HCEC 1CT (cell line): ENCODE measurements at places on chromosomes 7 and 10.
A peak's percentile ranks its signal among the peaks of the same experiment; 100 is the strongest.

DNA sequence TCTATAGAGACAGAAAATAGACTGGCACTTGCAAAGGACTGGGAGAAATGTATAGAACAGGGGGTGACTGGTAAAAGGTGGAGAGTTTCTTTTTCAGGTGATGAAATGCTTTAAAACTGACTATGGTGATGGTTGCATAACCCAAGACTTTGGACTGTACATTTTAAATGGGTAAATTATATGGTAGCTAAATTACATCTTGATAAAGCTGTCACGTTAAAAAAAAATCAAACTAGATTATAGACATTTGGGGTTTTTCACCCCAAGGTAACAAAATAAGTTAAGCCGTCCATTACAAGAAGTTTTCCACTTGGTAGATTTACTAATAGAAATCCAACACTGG lies 24.0 kb downstream of the TMEM209 start:
- no peak for DNase-seq

- DNase-seq, result no peak
Observed at GRCh38 chr7:140484479-140484878, 5.2 kb upstream of the MKRN1 start.

DNA sequence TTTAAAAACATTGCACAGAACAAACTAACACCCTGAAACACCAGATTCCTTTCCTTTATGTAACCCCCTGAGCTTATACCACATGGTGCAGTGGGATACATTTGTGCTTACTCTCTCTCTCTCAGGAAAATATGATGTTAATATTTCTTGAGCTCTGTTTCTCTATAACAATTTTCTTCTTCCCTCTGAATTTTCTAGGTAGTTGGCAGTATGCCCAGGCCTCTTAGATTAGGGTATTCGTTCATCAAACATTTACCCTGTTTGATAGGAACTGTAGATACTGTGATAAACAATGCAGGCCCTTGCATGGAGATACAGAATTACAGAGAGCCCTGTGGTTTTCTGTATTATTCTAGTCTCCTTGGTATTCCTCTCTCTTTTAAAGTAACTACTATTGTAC lies 567.8 kb downstream of the IPMK start:
- DNase-seq, result no peak

DNA sequence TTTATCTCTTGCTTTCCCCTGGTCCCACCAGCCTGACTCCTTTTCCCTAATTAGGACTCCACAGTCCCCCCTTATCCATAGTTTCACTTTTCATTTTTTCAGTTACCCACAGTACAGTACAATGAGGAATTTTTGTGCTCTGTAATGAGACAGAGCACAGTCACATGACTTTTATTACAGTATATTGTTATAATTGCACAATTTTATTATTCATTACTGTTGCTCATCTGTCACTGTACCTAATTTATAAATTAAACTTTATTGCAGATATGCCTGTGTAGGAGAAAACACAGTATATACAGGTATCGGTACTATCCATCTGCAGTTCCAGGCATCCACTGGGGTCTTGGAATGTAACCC lies 125.4 kb downstream of the KCNMA1 start:
- peak; percentile 31 for DNase-seq

- peak; percentile 42 for DNase-seq
Observed at GRCh38 chr7:149140831-149141230, 6.4 kb upstream of the ZNF398 start.

GRCh38 chr10:13515467-13515866 lies 13.3 kb downstream of the BEND7 start:
- DNase-seq, result no peak

DNA sequence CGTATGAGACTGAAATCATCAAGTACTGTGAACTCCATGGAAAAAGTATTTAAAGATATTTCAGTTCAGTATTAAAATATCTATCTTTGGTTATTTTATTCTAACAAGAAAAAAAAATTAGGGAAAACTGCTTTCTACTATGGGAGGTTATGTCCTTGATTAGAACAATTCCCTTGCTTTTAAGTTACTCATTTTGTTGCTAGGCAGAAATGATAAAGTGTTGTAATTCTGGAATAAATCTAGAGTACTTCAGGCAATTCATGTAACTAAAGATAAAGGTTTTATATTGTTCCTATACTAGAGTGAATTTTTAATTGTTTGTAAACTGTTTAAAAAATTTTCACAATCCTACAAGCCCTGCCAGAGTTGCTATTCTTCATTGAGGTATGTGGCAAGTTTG lies 92.0 kb downstream of the BBS9 start:
- DNase-seq, result no peak

DNA sequence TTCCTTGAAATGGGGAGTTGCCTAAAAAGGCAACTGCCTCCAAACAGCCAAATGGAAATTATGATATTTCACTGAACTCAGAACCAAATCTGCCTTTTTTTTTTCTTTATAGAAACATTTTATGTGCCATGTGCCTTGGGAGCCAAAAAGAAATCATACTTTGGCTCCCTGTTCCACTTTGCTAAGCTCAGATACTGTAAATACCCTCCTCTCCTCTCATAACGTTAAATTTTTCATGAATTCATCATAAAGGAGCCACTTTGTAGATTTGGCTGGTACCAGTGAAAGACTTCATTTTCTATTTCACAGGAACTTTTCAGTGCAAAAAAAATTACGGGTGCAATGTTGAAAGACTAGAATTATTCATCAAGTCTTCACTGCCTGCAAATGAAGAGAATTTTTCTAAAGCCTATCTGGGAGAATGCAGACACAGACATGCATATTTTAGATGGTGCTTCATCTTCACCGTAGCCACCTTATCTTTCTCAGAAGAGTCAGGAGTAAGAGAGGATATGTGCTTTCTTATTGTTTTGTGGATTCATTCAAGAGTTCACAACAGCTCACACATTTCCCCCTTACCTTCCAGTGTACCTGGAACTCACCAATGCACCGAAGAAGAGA lies 742.3 kb upstream of the GALNT17 start:
- DNase-seq, result no peak

GRCh38 chr10:128438417-128439063 lies 312.3 kb upstream of the MKI67 start:
- DNase-seq, result no peak

- no peak for DNase-seq
Observed at GRCh38 chr10:92550924-92551323, 23.0 kb downstream of the IDE start.

DNA sequence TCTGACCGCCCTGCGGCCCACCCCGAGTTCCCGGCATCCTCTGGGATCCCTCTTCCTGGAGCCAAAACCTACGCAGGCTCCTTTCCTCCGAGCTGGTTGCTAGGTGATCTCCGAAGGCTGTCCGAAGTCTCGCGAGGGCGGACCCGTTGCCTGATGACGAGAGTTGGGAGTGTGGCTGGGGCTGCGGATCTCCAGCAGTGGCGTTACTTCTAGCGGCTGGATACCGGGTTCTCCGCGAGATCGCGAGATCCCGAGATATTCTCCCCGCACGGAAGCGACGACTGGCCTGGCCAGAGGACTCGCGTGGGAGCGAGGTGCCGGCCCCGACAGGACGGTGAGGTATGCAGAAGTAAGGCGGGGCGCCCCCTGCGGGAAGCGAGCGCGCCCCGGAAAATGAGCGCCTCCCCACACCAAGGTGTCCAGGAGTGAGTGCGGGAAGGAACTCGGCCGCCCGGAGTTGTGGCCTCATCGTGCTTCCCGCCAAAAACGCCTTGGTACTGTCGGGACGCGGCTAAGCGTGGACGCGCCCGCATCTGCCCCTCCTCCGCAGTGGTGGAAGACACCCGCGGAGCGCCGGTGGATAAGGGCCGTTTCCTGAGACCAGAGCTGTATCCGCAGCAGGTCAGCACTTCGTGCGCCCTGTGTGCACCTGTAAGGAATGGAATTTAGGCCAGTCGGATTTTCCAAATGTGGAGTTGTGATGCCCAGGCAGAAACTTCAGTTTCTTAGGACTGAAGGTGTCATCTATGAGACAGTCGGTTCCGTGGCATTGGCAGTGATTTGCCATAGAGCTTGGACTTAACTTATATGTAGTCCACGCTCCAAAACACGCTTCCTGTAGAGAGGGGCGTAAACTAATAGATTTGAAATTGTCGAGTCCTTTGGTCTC lies at the start of gene AGBL3:
Gene AGBL3 (plus strand): TSS at position 146 of the 889 bp plus-strand sequence. CDS start 1,426 bp downstream, outside the sequence.
- DNase-seq, result peak; percentile 95

DNA sequence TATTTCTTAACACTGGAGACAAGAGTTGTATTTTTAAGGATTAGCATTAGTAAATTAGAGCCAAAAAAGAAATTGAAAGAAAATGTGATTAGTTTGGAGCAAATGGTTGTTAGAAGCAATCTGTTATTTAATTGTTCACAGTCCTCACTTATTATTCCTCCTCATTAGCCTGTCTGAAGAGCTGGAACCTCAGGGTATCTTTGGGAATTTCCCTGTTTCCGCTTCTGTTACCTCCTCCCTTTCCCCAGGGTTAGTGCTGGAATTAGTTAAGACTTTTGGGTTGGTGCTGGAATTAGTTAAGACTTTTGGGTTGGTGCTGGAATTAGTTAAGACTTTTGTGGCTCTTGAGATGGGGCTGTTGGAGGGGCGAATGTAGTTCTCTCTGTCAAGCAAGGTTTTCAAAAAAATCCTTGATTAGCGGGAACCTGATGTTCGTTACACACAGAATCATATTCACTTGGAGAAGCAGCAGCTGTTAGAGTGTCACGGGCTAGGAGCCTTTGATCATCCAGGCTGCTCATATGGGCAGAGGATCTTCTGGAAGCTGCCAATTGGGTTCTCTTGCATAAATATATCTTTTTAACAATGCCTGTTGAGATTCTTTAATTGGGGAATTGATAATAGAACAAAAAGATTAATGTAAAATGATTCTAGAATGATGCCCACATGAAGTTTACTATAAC lies 251.0 kb upstream of the NPSR1 start:
- no peak for DNase-seq

DNA sequence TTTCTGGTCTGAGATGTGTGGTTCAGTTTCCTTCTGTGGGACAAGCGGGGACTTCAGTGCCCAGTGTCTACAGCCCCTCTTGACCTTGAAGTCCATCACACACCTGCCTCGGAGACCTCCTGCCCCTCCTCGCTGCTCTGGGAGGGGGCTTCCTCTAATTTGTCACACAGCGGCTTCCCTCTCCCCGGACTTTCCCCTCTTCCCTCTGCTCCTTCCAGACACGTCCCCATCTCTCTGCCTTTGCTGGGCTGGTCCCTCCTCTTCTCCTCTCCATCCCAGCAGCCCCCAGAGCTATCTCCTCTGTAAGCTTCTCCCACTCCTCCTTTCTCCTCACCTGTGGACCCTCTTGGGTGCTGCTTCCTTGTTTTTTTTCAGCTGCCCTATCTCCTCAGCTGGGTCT lies 122.2 kb upstream of the SORCS3 start:
- DNase-seq, result no peak

DNA sequence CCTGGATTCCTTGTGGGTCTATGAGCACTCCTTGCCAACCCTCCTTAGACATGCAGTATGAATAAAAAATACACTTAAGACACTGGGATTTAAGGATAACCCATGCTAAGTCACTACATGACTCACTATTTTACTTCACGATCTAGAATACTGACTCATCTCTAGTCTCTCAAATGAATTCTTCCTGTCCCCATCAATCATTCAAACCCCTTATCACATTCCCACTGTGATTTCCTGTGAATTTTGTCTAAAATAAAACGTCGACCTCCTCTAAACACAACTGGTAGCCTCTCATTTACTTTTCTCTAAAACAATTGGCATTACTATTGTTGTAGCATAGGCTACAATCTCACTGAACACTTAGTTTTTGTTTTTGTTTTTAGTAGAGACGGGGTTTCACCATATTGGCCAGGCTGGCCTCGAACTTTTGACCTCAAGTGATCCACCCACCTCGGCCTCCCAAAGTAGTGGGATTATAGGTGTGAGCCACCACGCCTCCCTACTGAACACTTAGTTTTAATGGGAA lies 3.9 kb upstream of the IQUB start:
- DNase-seq, result peak; percentile 89

GRCh38 chr7:8436965-8437364 lies 3.6 kb downstream of the NXPH1 start:
- no peak for DNase-seq

GRCh38 chr7:151823566-151824372 lies 53.1 kb downstream of the PRKAG2 start:
- no peak for DNase-seq

DNA sequence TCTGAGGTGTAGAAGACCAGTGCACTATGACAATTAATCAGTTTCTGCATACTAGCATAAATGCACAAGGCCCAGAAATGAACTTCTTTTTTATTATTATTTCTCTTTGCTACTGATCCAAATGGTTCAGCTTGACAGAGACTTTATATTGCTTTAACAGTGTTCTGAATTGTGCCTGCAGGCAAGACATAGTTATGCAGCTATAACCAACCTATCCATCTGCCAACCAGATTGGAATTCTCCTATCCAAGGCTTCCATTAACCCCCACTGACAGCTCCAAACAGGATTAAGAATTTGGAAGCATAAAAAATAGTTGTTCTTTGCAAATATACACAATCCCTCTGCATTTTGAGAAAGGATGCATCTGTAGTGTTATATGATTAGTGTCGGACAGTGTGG lies 98.2 kb downstream of the BTRC start:
- DNase-seq, result no peak

DNA sequence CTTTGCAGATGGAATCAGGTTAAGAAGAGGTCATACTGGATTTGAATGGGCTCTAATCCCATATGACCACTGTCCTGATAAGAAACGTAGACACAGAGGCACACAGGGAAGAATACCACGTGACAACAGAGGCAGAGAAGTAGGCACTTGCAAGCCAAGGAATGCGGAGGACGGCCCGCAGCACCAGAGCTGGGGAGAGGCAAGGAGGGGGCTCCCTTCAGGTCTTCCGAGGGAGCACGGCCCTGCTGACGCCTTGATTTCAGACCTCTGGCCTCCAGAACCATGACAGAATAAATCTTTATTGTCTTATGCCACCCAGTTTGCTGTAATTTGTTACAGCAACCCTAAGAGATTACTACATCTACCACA lies 44.7 kb upstream of the TMEM213 start:
- no peak for DNase-seq

DNA sequence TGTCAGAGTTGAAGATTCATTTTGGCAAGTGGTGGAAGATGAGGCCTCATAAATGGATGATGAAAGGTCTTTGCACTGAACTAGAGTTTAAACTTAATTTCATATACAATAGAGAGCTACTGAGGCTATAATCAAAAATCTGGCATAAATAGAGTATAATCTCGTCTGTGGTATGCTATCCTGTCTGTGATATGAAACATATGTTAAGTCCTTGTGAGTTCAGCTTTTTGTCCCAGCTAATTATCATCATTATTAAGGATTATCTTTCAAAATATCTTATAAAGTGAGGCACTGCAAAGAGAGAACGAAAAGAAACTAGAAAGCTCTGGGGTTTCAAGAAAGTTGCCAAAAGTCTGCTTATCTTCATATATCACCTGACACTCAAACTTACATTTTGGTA lies 83.4 kb downstream of the GAD2 start:
- DNase-seq, result no peak

GRCh38 chr10:60208676-60209269 lies 180.9 kb downstream of the ANK3 start:
- DNase-seq, result peak; percentile 58

GRCh38 chr7:155893176-155893575 lies 80.9 kb upstream of the SHH start:
- no peak for DNase-seq
